ENCODE measurements at places on chromosomes 3 and 15. TPM values are rescaled to one million over a fixed set of nuclear protein-coding genes. Genes with fewer than 3 reads are reported as not detected.

Gene SCN5A
- total RNA-seq = 1.2 TPM

Gene HDC
- 0.60 TPM for total RNA-seq

Gene SMCO1
- not detected for total RNA-seq

Gene SECISBP2L
- 54.7 TPM for total RNA-seq

Gene FGD5
- 145 TPM for total RNA-seq

Gene GP5
- total RNA-seq = 0.59 TPM

Gene LDHAL6B
- not detected for total RNA-seq

Gene TMEM212
- total RNA-seq = not detected

Gene FGF12
- 20.5 TPM for total RNA-seq

Gene DAZL
- not detected for total RNA-seq

Gene MOBP
- total RNA-seq = not detected

Gene GOLGA6L10
- total RNA-seq = 1.4 TPM

Gene CPN2
- 0.54 TPM for total RNA-seq

Gene KNG1
- total RNA-seq = not detected

Gene ZIC1
- not detected for total RNA-seq

Gene ICE2
- total RNA-seq = 49.1 TPM
